ENCODE measurements at places on chromosomes 2 and 18.

DNA sequence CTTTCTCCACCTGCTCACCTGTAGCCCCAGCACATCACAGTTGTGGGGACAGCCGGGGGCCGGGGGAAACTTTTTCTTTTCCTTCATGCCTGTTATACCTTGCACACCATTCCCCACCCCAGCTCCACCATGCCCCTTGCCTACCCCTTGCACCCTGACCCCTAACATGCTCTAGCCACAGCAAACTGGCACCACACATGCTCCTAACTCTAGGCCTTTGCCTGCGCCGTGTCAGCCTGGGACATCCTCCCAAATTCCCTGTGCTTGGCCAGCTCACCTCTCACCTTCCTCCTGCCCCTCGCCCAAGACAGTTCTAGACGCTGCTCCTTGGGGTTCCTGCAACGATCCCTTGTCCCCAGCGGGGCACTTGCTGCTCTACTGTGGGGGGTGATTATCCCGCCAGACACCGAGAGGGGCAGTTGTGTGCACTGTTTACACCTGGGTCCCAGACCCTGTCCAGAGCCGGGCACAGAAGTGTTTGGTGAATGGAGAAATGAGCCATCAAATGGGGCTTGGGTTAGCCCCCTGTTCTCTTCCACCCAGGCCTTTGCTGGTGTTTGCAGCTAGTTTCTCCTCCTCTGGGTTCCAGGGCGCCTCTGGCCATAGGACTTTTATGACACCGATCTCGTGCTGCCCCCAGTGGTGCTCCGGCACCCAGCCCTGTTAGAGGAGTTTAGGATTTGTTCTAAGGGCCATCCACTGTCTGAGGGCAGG is 129.8 kb downstream of the CTIF start:
- no peak for DNase-seq

- no peak for DNase-seq
Observed at GRCh38 chr2:1518867-1519530, 105.7 kb downstream of the TPO start.

GRCh38 chr18:11497585-11497984 is 111.8 kb upstream of the SLC35G4 start:
- no peak for DNase-seq

DNA sequence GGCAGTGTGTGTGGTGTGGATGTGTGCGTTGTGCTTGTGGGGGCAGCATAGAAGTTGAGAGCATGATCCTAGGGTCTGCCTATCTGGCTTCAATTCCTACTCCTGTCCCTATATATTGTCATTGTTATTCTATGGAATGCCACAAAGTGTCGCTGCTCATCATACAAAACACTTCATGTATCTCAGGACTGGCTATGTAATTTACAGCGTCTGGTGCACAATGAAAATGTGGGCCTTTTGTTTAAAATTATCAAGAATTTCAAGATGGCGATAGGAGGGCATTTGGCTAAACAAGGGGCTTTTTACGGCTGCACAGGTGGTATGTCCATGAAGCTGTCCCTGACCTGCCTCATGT is 3.4 kb downstream of the SERPINB2 start:
- DNase-seq, result no peak

- DNase-seq, result no peak
Observed at GRCh38 chr2:176490061-176490861, 221.0 kb downstream of the MTX2 start.

GRCh38 chr2:138507267-138507666 is 5.7 kb downstream of the SPOPL start:
- no peak for DNase-seq
